ENCODE measurements at places on chromosomes 2 and 18.

GRCh38 chr18:58213440-58213839 lies 169.4 kb downstream of the NEDD4L start:
- DNase-seq: no peak

- DNase-seq: no peak
Measured at GRCh38 chr18:22282311-22283115, 113.1 kb downstream of the GATA6 start.

DNA sequence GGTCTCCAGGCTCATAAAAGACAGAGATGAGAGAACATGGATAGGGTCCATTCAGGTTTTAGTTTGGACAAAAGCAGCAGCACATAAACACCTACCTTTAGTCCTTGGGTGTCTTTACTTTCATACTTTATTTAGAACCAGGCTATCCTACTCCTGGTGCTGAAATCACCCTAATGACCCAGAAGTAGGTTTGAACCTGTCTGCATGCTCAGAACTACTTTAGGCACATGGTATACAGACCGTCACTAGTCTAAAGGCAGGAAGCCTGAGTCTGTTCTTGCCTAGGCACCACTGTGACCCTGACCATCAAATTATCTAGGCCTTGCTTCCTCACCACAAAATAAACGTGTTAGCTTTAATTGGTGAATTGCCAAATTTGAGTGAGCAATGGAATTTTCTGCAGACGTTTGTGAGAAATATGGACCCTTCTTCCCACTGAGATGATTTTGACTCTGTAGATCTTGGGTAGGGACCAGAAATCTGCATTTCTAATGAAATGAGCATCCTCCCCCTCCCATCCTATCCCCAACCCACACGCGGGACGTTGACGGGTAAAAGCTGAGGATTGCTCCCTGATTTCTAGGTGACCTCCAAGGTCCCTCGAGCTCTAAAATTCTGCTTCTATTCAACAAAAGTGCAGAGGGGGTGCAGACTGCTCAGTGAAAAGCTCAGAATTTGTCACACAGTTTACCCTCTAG lies 75.1 kb downstream of the PLEKHM3 start:
- DNase-seq: no peak

DNA sequence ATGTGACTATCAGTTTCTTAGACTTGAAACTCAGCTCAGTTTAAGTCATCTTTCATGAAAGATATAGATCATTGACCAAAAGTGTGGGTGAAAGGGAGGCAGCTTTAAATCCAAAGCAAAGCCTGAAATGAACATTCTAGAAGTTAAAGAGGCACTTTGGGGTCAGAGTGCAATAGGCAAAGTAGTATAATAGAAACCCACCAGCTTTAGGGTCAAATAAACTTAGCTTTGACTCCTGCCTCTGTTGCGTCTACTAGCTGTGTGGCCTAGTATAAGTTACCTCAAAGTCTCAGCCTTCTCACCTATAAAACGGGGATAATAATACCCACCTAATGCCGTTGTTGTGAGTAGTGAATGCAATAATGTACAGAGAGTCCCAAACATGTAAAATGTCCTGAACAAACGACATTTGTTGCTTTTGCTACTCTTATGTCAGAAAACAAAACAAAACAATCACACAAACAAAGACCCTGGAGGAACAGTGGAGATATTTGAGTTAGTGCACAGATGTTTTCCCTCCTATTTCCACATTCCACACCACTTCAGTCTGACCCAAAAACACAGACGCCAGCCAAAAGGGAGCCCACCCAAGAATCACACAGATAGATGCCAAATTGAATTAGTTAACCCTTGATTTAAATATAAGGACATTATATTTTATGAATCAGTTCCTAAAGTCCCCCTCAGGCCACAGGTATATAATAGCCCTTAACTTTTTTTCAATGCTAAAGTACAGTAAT lies 657.0 kb downstream of the ARHGAP15 start:
- no peak for DNase-seq

DNA sequence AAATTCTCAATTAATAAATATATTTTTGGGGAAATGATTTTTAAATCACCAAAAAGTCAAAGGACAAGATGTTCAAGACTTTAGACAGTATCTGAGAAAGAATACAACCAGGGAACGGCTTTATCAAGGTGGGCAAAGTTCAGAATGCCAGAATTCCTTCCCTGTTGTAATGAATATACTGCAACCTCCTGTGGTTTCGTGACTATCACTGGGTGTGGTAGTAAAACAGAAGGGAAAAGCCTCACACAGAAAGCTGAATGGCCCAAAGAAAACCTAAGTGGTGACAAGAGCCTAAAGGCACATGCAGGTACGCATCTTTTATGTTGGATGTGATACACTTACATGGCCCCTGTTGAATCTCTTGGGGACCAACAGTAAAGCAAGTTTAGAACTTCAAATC lies 37.1 kb downstream of the MBD2 start:
- no peak for DNase-seq

DNA sequence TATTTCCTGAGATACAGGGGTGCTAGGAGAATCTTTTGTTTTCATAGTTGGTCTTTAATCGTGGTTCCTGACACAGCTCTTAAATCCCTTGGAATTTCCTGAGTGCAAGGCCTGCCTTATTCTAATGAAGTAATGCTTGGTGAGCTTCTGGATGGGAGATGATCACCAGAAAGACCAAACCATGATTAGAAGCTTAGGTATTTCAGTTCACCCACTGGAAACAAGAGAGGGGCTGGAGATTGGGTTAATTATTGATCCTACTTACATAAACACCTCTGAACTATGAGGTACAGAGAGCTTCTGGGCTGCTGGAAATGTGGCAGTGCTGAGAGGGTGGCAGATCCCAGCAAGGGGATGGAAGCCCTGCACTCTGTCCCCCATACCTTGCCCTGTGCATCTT lies 406.8 kb downstream of the THSD7B start:
- no peak for DNase-seq

GRCh38 chr2:215019085-215019484 lies 119.3 kb downstream of the ABCA12 start:
- no peak for DNase-seq

- DNase-seq: no peak
Measured at GRCh38 chr2:204827701-204828590, 282.7 kb downstream of the PARD3B start.

DNA sequence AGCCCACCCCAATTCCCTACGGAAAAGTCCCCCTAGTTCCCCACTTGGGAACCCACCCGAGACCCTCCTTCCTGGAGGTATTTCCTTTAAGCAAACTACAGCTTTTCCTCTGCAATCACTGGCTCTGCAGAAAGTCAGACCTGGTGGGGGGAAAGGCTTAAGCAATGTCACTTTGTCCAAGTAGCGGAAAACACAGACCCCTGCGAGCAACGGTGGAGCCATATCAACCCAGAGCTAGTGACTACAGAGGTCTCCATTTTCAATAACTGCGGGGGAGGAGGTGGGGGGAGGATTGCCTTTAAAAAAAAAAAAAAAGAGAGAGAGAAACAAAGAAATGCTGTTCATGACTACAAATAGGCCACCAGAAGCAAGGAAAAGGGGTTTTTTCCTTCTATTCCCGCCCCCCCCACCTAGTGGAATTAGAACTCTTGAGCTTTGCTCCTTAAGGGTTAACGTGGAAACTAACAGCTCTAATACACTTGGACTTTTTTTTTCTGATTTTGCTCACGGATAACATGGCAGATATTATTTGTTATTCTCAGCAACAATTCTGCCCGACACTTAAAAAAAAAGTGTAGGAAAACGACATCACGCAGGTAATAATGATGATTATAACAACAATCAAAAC lies 1.1 kb upstream of the FRZB start:
- no peak for DNase-seq

GRCh38 chr2:36322108-36322507 lies 33.5 kb upstream of the CRIM1 start:
- peak; percentile 46 for DNase-seq

GRCh38 chr2:67839242-67839641 lies 223.6 kb downstream of the C1D start:
- DNase-seq: no peak

GRCh38 chr18:68742206-68742605 lies 27.3 kb upstream of the TMX3 start:
- no peak for DNase-seq

DNA sequence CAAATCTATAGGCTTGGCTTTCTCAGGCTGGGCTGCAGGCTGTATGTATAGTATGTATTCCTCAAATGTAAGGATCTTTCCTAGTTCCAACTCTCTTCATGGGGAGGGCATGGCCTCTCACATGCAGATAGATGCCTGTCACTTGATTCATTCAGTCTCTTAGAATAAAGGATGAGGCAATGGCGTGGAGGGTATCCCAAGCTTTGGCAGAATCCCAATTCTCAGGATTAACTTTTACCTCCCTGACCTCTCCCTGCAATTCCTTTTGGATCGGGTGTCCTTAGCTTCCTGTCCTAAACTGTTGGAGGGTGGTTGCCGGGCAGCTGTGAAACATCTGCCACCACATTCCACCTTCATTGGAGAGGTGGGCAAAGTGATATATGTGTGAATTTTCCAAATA lies 80.3 kb downstream of the INSIG2 start:
- DNase-seq: no peak

DNA sequence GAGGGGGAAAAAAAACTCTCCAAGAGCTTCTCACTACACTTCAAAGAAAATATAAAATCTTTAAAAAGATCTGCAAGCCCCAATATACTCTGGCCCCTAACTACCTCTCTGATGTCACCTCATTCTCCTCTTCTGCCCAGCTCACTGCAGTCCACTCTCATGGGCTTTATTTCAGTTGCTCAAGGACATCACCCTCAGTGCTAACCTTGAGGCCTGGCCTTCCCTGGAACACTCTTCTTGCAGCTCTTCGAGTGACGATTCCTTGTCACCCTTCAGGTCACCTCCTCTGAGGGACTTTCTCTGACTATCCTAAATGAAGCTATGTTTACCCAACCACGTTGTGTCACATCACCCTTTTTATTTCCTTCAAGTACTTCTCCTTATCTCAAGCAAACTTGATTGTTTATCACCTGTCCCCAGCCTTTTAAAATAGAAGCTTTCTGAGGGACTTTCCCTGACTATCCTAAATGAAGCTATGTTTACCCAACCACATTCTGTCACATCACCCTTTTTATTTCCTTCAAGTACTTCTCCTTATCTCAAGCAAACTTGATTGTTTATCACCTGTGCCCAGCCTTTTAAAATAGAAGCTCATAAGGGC lies 10.4 kb downstream of the RTTN start:
- no peak for DNase-seq

GRCh38 chr18:32372381-32373061 lies 98.2 kb downstream of the GAREM1 start:
- no peak for DNase-seq

GRCh38 chr2:158478816-158479215 lies 22.1 kb downstream of the PKP4 start:
- DNase-seq: no peak

DNA sequence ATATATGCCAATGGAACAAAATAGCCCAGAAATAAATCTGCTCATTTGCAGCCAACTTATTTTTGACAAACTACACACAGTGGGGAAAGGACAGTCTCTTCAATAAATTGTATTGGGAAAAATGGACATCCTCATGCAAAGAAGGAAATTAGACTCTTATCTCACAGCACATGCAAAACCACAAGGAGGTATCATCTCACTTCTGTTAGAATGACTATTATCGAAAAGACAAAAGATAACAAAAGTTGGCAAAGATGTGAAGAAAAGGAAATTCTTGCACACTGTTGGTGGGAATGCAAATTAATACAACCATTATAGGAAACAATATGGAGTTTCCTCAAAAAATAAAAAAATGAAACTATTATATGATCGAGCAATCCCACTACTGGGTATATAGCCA lies 16.3 kb upstream of the WDR75 start:
- DNase-seq: no peak

GRCh38 chr2:165529130-165529529 lies 59.6 kb downstream of the CSRNP3 start:
- DNase-seq: no peak

- no peak for DNase-seq
Measured at GRCh38 chr2:161552015-161552414, 72.2 kb upstream of the SLC4A10 start.

DNA sequence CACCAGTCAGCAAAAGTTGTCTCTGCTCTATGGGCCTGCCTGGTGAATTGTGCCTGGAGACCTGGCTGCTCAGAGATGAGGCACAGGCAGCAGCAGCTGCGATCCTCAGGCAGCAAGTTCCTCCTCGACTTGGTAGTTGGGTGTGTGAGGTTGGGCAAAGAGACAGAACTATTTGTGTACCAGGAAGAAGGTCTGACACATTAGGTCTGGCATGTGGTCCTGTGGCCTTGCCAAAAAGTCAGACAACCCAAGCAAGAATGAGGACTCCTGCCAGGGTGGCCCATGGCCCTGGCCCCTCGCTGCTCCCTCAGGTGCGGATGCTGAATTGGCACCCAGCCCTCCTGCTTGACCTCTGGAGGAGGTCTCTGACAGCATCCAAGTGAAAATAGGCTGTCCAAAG lies 192.7 kb downstream of the DYSF start:
- peak; percentile 40 for DNase-seq

DNA sequence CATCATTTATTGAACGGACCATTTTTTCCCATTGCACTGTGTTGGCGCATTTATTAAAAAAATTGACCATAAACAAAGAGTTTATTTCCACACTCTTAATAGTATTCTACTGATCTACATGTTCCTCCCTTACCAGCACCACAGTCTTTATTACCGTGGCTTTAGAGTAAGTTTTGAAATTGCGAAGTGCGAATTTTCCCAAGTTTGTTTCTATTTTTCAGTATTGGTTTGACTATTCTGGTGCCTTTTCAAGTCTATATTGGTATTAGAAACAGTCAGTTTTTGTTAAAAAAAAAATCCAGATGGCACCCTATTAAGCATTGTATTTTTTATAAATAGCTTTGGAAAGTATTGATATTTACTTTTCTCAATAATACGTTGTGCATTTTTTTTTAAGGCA lies 795.1 kb upstream of the HS6ST1 start:
- no peak for DNase-seq

DNA sequence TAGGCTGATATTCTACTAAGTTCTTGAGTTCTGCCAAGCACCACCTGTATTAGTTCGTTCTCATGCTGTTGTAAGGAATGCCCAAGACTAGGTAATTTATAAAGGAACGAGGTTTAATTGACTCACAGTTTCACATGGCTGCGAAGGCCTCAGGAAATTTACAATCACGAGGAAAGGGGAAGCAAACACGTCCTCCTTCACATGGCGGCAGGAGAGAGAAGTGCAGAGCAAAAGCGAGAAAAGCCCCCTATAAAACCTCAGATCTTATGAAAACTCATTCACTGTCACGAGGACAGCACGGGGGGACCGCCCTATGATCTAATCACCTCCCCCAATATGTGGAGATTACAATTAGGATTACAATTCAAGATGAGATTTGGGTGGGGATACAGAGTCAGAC lies 47.7 kb upstream of the YWHAQ start:
- no peak for DNase-seq

DNA sequence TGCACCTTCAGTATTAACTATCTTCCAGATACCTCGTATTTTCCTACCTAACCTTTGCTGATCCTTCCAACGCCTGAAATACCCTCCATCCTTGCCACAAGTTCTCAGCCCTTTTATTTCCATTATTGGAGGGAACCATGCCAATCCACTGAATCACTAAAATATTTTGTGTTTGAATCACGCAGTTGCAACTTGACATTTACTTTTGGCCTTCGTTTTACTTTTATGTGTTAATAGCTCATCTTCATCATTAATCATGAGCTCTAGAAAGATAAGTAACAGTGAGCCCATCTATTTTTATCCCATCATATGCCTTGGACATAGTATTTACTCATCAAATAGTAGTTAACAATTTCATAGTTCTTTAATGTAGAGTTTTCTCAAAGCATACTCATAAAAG lies 463.2 kb downstream of the THSD7B start:
- no peak for DNase-seq

GRCh38 chr2:200379481-200380090 lies 73.1 kb downstream of the SPATS2L start:
- DNase-seq: no peak
